ENCODE measurements at places on chromosomes 7 and 10.

GRCh38 chr7:118327174-118327573 lies 102.7 kb downstream of the ANKRD7 start:
- DNase-seq = no peak

DNA sequence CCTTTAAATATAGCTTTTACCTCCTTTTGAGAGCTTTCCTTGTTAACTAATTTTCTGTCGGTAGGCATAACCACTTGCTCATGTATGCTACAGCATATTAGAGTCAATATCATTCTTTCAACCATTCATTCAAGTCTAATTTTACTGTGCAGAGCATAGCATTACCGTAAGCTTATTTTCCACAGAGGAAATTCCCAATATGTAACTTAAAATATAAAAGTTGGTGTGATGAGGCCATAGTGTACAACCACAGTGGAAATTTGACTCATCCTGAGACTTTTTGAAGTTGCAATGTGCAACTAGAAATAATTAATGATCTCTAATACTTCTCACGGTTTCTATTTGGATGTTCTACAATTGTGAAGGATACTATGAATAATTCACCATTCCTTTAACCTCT lies 80.6 kb upstream of the KLF6 start:
- no peak for DNase-seq

- DNase-seq = no peak
These were observed 478.7 kb downstream of the GRM8 start for GRCh38 chr7:126774077-126774476.

DNA sequence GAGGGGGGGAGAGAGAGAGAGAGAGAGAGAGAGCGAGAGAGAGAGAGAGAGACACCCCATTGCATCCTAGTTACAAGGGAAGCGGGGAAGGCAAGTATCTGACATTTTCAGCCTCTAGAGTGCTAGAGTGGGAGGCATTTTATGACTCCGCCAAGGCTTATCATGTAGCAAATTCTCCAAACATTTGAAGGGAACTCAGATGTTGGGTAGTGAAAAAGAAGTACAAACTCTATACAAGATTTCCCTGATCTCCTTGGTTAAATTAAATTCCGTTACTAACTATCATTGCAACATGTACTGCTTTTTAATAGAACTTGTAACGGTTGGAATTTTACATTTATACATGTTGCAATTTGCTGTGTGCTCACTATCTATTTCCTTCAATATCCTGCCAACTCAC lies 83.4 kb upstream of the FAM3C start:
- DNase-seq = no peak

DNA sequence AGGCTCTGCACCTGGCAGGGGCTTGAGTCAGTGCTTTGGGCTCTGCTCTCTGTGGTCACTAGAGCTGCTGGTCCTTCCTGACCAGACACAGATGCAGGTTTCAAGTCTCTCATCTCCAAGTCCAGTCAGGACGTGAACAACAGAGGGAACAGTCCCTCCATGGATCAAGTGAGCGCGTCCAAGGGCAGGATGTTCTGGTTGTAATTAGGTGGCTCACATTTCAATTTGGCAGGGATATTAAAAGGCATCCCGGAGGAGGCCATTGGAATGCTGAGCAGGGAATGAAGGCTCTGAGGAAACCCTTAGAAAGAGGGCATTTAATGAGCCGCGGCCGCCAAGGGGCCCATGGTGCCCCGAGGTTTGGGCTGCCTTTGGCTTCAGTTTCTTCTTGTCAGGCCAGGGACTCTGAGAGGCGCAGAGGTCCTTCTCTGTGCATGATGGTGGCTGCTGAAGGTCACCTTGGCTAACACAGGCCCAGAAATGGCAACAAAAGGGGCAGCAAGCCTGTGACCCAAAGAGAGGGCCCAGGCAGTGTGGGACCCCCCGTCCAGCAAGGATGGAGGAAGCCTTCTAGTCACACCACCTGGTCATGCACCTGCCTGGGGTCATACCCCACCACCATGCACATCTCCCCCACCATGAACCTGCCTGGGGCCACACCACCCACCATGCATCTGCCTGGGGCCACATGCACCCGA lies 30.7 kb upstream of the INPP5A start:
- no peak for DNase-seq

DNA sequence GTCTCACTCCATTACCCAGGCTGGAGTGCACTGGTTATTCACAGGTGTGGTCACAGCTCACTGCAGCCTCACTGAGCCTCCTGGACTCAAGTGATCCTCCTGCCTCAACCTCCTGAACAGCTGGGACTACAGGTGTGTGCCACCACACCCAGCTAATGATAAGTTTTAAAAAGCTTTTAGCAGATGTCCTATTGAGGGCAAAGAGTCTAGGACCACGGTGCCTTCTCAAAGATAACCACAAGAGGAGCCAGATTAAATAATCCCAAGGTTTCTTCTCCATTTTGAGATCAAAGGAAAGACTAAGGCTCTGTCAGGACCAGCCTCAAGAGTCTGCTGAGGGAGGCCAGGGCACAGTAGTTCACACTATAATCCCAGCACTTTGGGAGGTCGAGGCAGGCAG lies 4.7 kb downstream of the ATP5MF start:
- no peak for DNase-seq

DNA sequence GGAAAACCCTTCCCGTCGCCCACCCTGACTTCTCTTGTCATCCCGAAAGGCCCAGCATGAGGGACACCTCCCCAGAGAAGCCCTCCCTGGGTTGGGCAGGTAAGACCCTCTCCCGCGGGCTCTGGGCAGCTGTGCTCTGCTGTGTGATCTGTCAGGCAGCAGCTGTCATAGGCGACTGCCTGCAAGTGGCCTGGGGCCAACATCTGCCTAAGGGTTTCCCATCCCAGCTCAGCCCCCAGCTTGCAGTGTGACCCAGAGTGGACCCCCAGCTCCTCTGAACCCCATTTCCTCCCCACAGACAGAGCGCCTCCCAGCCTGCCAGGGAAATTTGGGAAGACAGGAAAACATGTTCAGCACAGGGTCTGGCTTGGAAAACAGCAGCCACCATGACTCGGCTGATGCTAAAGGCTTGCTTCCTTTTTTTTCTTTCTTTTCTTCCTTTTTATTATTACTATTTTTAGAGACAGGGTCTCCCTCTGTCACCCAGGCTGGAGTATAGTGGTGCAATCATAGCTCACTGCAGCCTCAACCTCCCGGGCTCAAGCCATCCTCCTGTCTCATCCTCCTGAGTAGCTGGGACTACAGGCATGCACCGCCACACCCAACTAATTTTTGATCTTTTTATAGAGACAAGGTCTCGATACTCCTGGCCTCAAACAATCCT lies 18.3 kb upstream of the TNRC18 start:
- no peak for DNase-seq

DNA sequence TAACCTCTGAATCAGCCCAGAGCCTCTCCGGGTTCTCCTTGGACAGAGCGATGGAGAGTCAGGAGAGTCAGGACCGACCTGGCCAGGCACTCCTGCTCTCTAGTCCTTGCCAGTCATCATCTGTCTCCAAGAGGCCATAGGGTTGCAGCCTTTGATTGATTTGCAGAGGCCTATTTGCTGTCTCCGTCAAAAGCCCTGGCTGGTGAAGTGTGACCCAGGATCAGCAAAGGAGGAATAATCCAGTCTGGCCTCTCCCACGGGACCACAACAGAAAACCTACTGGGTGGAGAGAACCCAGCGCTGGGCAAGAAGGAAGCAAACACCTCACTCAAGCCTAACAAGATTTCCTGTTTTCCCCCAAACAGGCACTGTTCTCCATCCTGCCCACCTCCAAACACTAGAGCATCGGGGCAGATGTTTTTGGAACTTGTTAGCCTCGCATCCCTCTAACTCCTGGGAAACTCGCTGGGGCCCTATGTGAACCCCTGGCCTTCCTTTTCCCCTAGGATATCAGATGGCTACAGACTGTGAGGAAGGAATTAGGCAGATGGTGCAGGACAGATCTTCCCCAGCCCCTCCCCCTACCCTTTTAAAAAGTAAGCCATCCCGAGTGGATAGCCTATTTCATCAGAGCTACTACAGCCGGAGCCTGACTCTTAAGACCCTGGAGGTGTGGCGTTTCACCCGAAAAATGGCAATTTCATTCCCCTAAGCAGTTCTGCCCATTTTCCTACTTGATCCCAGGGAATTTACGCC lies 54.3 kb downstream of the PODXL start:
- DNase-seq = no peak

DNA sequence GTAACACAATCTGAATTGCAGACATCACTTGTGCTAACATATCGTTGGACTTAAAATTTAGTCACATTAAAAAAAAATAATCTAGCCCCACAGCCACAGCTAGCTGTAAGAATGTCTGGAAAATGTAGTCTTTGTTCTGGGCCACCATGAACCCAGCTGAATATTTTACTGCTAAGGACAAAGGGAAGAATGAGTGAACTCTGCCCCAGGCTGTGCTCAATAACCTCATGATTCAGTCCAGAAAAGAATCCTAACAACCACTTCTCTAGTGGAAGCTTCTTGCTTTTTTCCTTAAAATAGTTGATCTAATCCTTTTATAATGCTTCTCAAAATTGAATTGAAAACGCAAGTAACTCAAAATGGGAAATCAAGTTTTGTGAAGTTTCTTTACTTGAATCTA lies 25.6 kb upstream of the SOSTDC1 start:
- DNase-seq = no peak

- no peak for DNase-seq
These were observed at the start of gene HKDC1 for GRCh38 chr10:69220041-69220451. Gene HKDC1, plus strand, starts transcription at chr10:69220332. Its CDS starts 104 bp downstream, at chr10:69220436.

DNA sequence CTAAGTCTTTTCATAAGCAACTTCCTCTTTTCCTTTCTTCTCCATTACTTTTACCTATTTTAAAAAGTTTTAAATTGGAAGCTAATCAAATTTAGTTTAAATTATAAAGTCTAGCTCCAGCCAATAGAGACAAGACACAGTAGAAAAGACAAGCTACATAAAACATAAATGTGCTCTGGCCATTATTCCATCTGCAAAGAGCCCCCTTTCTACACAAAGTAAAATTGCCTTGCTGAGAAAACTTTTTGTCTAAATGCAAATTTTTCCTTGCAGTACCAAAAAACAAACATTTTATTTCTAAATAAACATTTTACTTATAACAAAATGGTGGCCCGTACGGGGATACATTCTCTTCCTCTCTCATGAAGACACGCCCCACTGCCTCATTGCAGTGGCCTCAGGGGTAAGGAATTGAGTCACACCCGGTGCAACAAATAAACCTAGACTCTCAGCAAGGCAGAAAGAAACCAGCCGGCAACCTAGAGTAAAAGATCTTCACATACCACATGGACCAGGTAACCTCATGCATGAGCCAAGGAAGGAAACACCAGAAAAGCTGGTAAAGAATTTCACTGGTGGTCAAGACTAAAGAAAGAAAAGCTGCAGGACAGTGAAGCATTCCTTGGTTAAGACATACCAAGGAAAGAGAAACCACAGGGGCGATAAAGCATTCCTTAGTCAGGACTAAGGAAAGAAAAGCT lies 71.6 kb upstream of the ZNF746 start:
- no peak for DNase-seq

DNA sequence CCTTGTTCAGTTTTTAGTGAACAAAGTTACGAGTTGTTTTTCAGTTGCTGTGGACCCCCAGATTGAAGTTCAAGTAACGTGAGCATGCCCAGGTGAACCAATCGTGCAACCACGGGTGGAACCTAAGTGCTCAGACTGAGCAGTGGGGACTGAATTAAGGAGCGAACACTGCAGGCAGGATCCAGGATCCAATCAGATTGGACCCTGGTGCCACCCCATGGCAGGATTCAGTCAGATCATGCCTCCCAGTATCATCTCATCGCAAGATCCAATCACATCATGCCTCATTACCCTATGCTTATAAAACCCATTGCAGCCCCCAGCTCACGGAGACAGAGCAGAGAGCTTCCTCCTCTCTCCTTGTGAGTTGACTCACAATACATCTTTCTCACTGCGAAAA lies 80.9 kb downstream of the PFKFB3 start:
- DNase-seq = no peak

DNA sequence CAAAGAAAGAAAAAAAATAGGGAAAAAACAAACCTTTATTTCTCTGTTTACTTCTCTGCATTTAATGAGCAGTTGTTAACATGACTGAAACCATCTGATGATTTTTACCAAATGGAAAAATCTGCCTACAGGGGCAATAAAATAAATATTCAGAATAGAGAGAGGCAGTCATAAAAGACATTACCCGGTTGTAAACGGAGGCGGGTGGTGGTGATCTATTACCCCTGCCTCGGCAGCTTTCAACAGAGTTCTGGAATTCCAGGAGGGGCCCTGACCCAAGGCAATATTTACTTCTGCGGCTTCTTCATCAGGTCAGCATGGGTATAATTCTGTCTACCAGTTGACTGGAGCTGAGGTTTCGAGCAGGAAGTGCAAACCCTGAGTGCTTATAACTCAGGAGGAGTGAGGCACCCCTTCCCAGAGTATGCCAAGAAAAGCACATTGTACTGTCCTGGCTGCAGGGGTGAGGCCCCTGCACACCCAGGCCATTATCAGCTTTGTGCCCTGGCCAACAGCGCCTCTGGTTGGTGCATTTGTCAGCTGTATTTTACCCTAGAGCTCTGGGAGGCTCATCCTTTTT lies 8.2 kb upstream of the CXCL12 start:
- no peak for DNase-seq

DNA sequence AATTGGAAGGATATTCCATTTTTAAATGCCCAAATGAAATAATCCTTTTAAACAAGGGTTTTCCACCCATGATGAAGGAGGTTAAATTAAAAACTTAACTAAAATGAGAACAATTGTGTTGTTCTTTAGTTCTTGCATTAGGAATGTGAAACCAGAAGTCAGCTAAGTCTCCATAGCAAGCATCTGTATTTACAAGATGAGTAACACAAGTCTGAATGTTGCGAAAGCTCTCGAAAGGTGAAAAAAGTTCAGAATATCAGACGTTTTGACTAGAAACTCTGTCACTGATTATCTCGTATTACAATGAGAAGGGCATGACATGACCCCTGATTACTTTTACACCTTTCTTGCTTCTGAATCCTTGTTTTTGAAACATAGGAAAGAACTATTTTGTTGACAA lies 149.6 kb downstream of the BICC1 start:
- no peak for DNase-seq

DNA sequence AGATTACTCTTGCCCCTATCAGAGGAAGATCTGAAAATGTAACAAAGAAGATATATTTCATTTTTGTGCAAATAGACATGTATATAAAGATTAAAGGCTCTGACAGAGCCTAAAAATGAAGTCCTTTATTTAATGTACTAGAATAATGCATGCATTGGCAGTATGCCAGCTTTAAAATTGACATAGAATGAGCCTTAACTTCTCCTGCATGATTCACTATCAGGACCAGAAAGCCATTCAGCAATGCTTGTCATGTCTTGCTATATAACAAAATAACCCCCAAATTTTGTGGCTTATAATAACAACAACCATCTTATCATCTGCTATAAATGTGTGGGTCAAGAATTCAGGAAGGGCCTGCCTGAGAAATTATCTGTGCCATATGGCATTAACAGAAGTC lies 411.9 kb downstream of the GRM8 start:
- DNase-seq = no peak

- no peak for DNase-seq
These were observed 28.2 kb upstream of the ZCCHC24 start for GRCh38 chr10:79473496-79474095.

- no peak for DNase-seq
These were observed 64.6 kb upstream of the KCTD7 start for GRCh38 chr7:66564045-66564444.

Data from stimulated activated CD8-positive, alpha-beta memory T cell treated with anti-CD3 and anti-CD28 coated beads, Interleukin-4, amount 100 ng/mL, for 1 hour (primary cell).